CD4-positive, CD25-positive, alpha-beta regulatory T cell (primary cell): ENCODE measurements at places on chromosomes 1 and 21.
A peak's percentile ranks its signal among the peaks of the same experiment; 100 is the strongest.

- DNase-seq, result no peak
These were observed 4.5 kb upstream of the DPH2 start for GRCh38 chr1:43965316-43965715.

GRCh38 chr1:116923421-116923820, 13.7 kb downstream of the PTGFRN start:
- DNase-seq, result no peak

DNA sequence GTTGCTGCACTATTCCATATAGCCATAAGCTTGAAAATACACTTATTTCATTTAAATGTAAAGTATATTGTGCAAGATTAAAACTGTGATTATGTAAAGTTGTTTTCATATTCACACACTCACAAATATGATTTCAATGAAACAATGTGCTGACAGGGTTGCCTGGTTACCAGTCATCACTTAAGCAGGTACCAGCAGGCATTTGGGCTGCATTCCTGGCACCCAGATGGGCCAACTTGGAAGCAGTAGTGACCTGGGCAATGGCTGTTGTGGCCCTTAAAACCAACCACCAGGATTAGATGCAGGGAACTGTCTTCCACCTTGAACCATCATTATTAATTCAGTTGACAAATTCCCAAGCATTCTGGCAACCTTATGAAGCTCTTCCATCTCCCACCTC, 45.0 kb upstream of the RASAL2 start:
- no peak for DNase-seq

GRCh38 chr1:243957141-243957540, 93.9 kb upstream of the ZBTB18 start:
- no peak for DNase-seq

DNA sequence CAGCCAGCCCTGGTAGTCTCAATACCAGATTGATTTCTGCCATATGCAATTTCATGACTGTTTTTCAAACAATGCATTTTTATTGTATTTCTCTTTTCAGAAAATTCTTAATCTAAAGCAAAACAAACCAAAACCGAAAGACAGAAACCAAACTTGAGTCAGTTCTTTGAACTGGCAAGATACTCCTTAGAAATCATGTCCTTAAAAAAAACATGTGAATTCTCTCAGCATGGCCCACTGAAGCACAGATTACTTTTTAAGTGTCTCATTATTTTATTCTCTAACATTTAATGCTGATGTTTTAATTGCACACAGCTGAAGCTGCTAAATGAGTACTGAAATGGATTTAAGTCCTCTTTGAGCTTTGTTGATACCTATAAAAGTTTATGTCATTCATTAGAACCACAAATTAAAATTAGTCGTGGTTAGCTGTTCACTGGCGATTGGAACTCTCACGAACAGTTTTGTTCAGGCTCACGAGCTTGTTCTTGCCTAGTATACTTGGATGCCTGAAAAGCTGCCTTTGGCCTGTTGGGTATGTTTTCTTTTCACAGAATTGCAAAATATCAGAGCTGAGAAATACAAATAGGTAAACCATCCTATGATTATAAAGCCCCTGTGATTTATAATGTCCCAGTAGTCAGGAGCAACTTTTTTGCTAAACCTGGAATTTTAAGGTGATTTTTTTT, 87.5 kb downstream of the CAMTA1 start:
- no peak for DNase-seq

DNA sequence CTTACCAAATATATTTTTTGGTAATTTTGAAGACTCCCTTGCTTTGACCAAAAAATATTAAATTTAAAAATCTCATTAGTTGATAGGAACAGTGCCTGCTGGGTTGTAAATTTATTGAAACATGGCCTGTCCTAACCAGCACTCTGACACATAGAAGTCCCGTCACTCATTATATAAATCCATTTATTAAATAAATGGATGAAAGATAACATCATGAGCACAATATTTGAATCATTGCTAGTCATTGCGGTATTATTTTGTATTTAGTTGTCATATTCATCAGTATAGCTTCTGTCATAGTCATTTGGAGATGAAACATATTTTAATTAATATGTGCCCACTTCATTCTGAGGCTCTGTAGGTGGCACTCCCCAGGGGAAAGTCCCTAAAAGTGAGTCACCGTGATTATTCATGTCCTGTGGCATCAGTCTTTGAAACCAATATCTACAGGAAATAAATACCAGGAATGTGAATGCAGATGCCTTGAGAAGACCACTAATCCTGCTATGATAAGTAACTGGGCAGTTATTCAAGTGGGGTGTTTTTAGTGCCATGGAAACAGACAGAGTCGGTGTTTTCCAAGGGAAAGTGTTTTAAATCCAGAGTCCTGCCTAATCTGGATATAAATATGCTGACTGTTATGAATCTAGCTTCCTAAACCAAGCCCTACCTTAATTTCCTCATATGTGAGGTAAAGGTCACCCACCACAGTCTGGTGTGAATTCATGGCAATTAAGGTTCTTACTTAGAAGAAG, 302.0 kb downstream of the DUSP10 start:
- peak; percentile 28 for DNase-seq

- no peak for DNase-seq
These were observed 58.0 kb downstream of the PUM1 start for GRCh38 chr1:31007462-31007991.

GRCh38 chr1:997993-998744, 1.7 kb downstream of the HES4 start:
- no peak for DNase-seq

DNA sequence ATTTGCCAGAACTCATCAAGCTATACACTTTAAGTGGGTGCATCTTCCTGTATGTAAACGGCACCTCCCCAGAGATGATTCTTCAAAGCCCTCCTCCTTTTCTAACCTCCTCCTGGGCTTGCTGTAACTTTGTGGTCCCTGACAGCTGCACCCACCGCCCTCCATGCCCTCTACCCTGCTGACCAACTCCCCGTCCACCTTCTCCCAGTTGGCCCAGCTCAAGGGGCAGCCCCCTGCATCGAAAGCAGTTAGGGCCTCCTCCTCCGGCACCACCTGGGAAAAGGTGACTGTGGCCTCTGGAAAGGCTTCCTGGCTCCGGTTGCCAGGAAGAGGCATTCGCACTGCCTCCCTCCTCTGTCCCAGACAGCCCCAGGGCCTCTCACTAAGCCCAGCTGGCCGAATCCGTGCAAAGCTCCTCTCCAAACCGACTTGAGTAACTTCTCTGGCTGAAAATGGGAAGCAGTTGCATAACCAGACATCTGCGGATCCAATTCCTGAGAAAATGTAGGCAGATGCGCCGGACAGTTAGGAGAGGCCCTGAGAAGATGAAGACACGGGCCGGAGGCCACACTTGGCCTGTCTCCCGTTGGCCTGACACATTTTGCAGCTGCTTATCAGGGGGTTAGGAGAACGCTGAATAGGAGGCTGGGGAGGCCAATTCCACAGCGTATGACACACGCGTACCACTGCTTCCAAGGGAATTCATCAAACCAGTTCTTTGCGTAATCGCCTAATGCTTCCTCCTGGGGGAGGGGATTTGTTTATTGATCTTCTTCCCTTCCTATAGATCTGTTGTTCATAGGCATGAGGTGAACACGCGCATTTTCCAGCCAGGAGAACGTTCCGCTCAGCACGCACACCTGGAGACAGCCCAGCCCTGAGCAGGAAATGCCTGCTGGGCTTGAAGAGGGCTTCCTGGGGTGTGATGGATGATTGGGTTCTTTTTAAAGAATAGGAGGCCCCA, 48.7 kb upstream of the COL6A2 start:
- DNase-seq, result no peak

DNA sequence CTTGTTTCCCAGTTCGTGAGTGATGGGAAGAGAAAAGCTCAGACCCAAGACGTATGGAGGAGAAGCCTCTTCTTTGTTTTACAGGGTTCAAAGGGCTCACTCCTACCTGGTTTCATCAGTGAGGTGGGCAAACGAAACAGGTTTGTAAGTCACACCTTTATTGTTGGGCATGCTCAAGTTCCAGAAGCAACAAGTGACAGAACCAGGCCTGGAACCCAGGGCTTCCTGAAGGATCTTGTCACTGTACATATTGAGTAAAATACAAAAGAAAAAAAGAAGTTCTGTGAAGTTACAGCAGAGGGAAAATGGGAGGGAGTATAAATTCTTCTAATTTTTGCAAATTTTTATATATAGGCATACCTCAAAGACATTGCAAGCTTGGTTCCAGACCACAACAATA, 320.9 kb upstream of the PROX1 start:
- DNase-seq, result no peak

DNA sequence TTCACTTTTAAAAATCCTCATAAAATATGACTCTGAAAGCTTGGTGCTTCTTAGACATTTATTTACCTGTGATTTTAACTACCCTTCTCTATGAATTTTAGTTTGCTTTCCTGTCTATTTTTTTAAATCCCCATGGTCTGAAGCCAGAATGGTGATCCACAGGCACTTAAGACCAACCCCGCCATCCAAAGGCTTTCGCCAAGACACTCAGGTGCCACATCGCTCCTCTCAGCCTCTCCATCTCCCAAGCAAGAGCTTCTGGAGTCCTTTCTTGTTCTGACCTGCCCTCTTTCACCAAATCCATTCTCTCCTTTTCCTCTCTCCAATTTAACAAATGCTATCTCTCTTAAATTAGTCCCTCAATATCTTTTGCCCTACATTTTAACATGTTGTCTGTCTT, 464.6 kb downstream of the PCP4 start:
- no peak for DNase-seq

DNA sequence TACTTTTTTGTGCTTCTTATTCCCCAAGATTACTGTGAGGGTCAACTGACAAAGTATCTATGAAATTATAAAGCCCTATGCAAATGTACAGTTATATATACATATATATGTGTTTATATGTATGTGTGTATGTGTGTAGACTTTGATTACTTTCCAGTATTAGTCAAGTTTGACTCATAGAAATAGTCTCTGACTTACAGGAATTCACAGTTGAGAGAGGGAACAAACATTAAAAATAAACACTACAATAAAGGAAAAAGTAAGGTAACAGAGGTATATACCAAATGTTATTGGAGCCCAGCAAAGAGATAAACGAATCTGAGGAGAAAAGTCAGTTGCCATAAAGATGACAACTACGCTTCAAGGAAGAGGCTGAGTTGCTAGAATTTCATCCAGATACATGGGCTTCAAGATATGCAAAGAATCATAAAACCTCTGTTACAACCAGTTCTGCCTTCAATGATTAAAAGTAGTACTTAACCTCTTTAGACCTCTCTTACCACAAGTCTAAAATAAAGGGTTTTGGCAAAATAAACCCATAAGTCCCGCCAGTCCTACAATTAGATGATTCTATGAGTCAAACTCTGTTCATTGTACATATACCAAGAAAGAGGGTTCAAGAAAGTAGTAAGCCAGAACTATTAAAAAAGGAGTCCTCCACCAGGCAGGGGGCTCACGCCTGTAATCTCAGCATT, 7.2 kb downstream of the IFT25 start:
- DNase-seq, result no peak

DNA sequence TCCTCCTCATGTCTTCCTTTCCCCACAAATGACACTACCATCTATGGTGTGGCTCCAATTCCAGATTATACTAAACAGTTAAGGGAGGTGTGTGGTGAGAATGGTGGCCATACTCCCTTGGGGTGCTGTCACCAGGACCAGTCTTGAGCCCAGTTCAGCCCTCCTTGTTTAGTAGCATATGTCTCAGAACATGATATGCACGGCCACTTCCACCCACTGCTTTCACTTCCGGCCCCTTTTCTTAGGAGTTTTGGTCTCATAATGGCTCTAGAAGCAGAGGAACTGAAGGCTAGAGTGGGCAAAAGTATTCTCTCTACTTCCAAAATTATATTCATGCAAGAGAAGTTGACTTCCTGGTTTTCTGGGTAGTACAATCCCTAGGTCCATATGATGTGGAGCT, 45.3 kb upstream of the CACNA1E start:
- no peak for DNase-seq

DNA sequence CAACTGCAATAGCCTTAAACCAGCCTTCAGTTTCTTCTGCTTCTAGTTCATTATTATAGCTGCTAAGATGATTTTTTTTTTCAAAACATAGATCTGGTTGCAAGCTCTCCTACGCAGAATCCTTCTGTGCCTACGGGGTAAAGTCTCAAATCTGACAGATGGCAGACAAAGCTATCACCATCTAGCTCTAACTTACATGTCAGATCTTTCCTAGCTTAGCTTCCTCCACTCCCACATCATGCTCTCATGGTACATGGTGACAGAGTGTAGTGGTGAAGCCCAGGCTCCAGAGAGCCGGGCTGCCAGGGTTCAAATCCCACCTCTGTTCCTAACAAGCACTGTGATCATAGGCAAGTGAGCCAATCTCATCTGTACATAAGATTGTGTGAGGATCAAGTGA, 24.2 kb upstream of the GUCA2B start:
- DNase-seq, result no peak

GRCh38 chr1:29292344-29292743, 56.0 kb downstream of the PTPRU start:
- DNase-seq, result no peak

- DNase-seq, result no peak
These were observed 51.2 kb downstream of the STUM start for GRCh38 chr1:226599636-226600238.

GRCh38 chr21:29939104-29939923, 482 bp downstream of the GRIK1 start:
- DNase-seq, result no peak

GRCh38 chr1:3477241-3477995, 23.0 kb downstream of the ARHGEF16 start:
- no peak for DNase-seq

DNA sequence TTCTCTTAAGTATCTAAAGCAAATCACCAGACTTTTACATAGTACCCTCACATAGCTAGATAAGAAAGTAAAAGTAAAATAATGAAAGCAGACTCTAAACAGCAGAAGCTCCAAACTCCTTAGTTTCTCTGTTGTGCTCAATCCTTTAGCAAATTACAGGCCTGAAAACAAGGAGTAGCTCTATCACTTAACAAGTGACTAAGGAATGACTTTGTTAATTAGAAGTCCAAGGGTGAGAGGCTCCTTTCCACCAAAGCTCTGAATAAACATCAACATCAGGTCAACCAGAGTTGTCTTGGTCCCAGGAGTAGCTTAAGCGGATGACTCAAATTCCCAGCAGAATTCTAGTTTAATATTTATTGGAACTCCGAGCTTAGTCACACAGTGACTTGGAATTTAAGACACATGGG, 5.9 kb downstream of the NRIP1 start:
- DNase-seq, result no peak

- no peak for DNase-seq
These were observed 50.3 kb upstream of the CTPS1 start for GRCh38 chr1:40929155-40929554.

GRCh38 chr1:51570063-51570710, 46.7 kb upstream of the OSBPL9 start:
- peak; percentile 31 for DNase-seq

DNA sequence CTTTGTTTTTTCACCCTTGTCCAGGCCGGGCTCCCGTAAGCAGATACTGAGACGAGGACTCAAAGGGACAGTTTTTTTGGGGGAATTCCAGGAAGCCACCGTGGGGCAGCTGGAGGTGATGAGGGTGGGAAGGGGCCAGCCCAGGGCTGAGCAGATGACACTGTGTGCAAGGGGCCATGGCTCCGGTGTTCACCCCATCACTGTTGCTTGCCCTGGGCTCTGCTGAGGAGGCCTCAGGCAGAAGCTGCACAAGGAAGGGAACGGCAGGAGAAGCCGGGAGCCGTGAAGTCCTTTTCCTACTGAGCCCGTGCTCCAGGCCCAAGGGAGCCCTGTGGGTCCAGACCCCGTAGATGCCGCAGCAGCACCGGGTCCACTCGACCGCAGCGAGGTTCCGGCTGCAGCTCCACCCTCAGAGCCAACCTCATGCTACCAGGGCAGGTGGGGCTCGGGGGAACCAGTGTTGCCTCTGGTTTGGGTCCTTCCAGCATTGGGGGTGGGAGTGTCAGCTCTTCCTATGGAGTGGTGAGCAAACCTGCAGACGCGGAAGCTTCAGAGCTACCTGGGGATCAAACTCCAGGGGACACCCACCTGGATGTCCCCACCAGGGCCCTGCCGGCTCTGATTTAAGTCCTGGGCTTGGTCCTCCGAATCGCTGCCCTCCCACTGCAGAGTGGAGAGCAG, 4.3 kb upstream of the CALML6 start:
- no peak for DNase-seq
